Naive thymus-derived CD4-positive, alpha-beta T cell (primary cell): ENCODE measurements at places on chromosomes 1 and 21. TPM values are rescaled to one million over a fixed set of nuclear protein-coding genes. Genes with fewer than 3 reads are reported as not detected.

TNFAIP8L2 gene
- polyA plus RNA-seq = 77.3 TPM

CCDC27 gene
- polyA plus RNA-seq = not detected

C1QTNF12 gene
- 0.56 TPM for polyA plus RNA-seq

CDA gene
- polyA plus RNA-seq = not detected

SPRR1A gene
- not detected for polyA plus RNA-seq

GRCh38 chr1:246537887-246538286 lies 28.2 kb downstream of the TFB2M start:
- DNase-seq = no peak

GRCh38 chr1:81230983-81231728 lies 569.6 kb upstream of the ADGRL2 start:
- no peak for DNase-seq

DNA sequence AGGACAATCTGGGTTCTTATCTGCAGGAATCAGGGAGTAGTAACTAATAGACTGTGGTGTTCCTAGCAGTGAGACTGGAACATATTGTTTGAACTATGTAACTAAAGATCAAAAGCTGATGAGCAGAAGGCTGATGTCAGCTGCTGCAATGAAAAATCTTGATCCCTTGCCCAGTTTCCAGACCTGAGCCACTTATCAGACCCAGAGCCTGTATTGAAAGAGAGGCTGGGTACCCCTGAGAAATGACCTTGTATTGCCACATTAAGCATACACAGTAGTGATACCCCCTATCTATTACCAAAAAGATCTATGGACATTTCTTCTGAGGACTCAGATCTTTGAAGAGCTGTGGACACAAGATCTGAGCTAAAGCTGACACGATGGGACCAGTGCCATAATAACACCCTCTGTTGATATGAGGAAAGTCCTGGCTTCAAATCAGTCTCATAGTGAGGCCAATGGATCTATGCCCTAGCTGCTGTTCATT lies 178.0 kb upstream of the GALNT2 start:
- DNase-seq = no peak

GRCh38 chr1:74835051-74835450 lies 102.1 kb downstream of the TYW3 start:
- no peak for DNase-seq

GRCh38 chr1:202567738-202568137 lies 142.5 kb downstream of the SYT2 start:
- DNase-seq = no peak

DNA sequence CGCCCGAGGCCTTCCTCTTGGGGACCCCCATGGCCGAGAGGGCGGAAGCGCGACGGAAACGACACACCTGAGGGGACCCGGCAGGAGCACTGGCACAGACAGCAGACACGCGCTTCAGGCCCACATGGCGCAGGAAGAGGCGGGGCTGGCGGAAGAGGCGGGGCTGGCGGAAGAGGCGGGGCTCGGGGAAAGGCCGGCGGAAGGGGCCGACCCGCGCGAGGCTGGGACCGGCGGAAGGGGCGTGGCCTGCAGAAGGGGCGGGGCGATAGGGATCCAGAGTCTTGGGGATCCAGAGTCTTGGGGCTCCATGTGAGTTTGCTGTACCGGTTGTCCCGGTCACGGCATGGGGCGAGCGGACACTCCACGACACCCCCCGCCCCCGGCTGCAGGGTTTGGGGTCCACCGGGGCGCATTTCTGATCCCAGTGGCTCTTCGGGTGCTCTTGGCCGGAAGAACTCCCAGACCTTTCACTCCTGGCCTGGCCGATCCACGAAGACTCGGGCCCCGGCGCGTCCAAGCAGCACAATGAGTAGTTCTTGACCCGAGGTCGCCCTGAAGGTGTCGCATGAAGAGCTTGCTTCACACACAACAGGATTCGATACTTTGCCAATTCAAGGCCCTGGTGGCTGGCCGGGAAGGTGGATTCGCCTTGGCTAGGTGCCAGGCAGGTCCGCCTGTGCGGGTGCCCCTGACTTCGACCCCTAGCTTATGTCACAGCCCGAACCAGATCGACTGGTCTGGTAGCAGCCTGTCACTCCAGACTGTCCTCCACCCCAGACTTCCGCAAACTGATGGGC lies at the start of gene URB1:
TSS of gene URB1 (minus strand) at position 133 of the 797 bp plus-strand sequence. CDS start at position 31, 102 bp downstream.
- peak; percentile 99 for DNase-seq

DNA sequence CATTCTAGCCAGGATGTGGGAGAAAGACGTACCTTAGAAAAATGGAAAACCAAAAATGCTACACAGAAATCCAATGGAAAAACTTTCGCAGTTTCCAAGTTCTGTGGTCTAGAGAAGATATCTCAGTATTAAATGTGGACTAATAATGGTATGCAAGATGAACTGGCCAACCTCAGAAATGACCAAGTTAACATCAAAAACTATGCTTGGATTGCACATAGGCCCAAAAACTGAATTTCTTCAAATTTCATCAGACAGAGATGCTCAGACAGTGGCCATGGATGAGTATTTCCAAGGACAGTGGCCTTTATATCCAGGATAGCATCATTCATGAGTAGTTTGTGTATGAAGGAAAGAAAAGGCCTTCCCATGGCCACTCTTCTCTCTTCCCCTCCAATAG lies 132.2 kb downstream of the TIAM1 start:
- no peak for DNase-seq
